ENCODE measurements at places on chromosomes 2 and 18.

DNA sequence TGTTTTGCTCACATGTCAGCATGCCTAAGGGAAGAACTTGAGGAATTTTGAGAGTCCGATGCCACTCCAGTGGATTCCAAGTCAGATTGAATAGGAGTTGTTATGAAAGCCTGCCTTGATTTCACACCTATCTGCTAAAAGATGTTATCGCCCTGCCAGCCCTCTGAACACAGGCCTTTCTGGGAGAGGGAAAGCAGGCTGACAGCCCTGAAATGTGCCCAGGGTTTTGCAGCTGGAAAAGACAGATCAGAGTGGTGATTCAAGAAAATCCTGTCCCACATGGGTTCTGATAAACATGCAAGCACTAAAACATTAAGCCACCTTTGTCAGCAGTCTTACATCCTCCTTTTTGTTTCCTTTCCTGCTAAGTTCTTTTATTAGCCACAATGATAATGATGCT is 1752.9 kb upstream of the CELF4 start:
- DNase-seq: no peak

DNA sequence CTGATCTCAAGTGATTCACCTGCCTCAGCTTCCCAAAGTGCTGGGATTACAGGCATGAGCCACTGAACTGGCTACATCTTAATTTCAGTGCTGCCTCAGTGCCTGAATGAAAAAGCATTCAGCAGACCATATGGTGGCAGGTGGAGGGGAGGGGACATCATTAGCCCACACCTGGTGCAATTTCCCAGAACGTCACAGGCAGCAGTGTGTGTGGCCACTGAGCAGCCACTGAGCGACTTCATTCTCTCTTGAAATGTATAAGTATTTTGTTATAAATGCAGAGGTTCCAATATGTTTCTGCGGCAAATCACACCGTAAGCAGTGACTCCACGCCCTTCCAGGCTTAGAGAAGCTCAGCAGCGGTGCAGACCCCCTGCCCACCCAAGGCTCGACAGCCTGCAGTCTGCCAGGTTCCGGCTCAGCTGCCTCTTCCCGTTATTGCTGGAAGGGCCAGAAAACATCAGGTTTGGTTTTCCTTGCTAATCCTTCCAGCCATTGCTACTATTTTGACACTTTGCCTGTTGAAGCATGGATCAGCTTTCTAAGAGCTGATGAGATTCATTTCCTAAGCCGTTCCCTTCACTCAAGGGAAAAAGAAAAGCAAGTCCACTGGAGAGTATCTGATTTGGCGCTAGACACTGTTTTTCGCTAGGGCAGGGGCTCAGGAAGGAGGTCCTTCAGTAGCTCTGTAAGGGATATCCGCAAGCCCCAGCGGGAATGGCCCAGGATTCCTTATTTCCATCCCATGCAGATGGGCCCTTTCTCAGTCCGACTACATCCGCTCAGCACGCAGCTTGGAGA is 250.7 kb downstream of the VAPA start:
- DNase-seq: no peak

- DNase-seq: no peak
Observed at GRCh38 chr2:64978514-64979268, 10.5 kb upstream of the SLC1A4 start.

- no peak for DNase-seq
Observed at GRCh38 chr2:158740621-158741020, 54.5 kb upstream of the DAPL1 start.

GRCh38 chr2:120477831-120478481 is 132.0 kb downstream of the INHBB start:
- no peak for DNase-seq

- no peak for DNase-seq
Observed at GRCh38 chr2:82780050-82780449, 1679.0 kb downstream of the SUCLG1 start.

- no peak for DNase-seq
Observed at GRCh38 chr18:8800445-8800844, 95.1 kb downstream of the MTCL1 start.

DNA sequence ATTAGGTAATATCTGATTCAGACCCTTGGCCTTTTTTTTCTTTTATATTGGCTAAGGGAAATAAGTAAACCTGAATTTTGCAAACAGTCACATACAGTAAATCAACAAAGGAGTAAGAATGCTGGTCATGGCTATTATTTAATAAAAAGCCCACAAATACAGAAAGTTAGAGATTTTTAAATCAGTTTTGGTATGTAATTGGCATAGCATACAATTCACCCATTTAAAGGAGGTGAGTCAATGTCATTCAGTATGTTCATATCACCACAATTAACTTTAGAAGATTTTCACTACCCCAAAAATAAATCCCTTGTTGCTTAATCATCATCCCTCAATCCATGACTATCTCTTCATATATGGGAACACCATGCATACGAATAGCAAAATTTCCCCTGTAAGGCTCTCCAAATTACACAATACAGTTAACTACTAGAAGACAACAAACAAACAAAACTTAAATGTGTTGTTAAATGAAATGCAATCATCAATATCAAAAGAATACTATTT is 45.9 kb upstream of the NYAP2 start:
- DNase-seq: no peak

- DNase-seq: no peak
Observed at GRCh38 chr18:44370861-44371260, 309.8 kb upstream of the SETBP1 start.

DNA sequence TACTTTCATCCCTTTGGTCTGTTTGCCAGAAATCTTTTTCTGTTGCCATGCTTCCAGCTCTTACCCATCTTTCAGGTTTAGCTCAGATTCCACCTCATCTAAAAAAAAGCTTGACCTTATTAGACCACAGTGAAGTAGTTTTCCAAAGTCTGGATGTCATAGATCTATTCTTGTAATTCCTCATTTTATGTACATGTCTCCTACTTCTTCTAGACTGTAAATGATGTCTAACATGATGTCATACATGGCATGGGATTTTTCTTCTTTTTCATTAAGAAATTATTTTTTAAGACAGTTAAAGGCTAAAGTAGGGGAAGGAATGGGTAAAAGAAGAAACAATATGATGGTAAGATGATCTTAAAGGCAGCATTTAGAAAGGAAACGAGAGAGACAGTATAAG is 11.3 kb downstream of the GLS start:
- no peak for DNase-seq
